ENCODE measurements at places on chromosomes 12 and 14. TPM values are rescaled to one million over a fixed set of nuclear protein-coding genes. Genes with fewer than 3 reads are reported as not detected.

- no peak overlapping the region for H3K4me3 ChIP-seq
- H3K27me3 ChIP-seq = no peaks in the 10 kb centered on the region
- H3K36me3 ChIP-seq = no peaks in the 10 kb centered on the region
- DNase-seq = no peak
These were observed 135.2 kb downstream of the ADGRD1 start for GRCh38 chr12:131088701-131089530.

- no peaks in the 10 kb centered on the region for H3K27me3 ChIP-seq
- no peak overlapping the region for H3K27ac ChIP-seq
- peaks cover 12% of the 10 kb centered on the region for H3K4me1 ChIP-seq
- no peak overlapping the region for H3K4me3 ChIP-seq
- no peaks in the 10 kb centered on the region for H3K36me3 ChIP-seq
These were observed 143.7 kb upstream of the FRMD6 start for GRCh38 chr14:51507906-51508511.

GRCh38 chr14:56112781-56113180 lies 5.4 kb upstream of the PELI2 start:
- no peak for DNase-seq
- no peaks in the 10 kb centered on the region for H3K36me3 ChIP-seq
- H3K4me3 ChIP-seq = no peak overlapping the region
- H3K27ac ChIP-seq = no peak overlapping the region

DNA sequence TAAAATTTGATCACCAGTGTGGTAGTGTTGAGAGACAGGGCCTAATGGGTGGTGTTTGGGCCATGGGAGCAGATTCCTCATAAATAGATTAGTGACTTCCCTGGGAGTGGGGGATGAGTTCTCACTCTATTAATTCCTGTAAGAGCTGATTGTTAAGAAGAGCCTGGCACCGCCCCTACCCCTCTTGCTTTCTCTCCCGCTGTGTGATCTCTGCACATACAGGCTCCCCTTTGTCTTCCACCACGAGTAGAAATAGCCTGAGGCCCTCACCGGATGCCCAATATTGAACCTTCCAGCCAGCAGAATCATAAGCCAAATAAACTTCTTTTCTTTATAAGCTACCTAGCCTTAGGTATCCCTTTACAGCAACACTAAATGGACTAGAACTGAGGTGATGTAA lies 31.9 kb upstream of the CAND1 start:
- peak; percentile 63 for DNase-seq
- H3K4me3 ChIP-seq = peak overlapping the region; percentile 21
- no peaks in the 10 kb centered on the region for H3K27me3 ChIP-seq
- H3K4me1 ChIP-seq = peaks cover 12% of the 10 kb centered on the region
- no peaks in the 10 kb centered on the region for H3K36me3 ChIP-seq

- no peaks in the 10 kb centered on the region for H3K36me3 ChIP-seq
- no peak for DNase-seq
- no peaks in the 10 kb centered on the region for H3K27me3 ChIP-seq
- no peak overlapping the region for H3K4me3 ChIP-seq
These were observed 43.6 kb downstream of the ETV6 start for GRCh38 chr12:11693067-11693466.

DNA sequence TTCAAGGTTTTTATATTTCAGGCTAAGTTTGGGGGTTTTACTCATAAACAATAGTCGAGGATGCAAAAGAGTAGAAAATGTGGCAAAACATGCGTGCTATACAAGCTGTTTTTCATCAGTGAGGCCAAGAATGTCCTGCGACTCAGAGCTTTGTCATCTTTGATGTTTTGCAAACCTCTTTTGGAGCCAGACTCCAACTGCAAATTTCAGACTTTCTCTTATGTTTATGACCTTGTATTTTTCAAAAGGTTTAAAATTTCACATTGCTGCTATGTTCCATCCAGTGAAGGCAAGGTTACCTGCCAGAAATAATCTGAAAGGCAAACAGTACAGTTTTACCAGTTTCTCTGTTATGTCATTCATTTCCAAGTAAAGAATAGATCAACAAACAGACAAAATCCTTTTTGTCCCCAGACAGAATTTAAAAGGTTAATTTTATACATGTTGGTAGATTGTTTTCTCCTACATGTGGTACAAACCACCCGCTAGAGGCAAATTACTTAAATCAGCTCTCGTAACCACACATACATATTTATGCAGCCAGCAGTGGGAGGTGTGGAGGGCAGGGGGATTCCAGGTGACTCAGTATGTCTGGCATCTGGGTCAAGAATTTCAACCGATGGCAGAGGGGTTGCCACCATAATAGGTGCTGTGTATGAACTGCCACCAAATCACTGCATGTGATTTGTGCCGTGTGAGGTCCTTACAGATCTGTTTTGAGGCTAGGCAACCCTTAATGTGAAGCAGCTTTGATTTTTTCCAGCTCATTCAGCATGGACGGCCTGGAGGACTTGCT lies 119.8 kb upstream of the CPM start:
- H3K4me1 ChIP-seq = no peaks in the 10 kb centered on the region
- no peaks in the 10 kb centered on the region for H3K36me3 ChIP-seq
- H3K27me3 ChIP-seq = no peaks in the 10 kb centered on the region
- no peak overlapping the region for H3K4me3 ChIP-seq

- DNase-seq = peak; percentile 20
- no peak overlapping the region for H3K27ac ChIP-seq
- peaks cover 41% of the 10 kb centered on the region for H3K4me1 ChIP-seq
- no peak overlapping the region for H3K4me3 ChIP-seq
These were observed 10.9 kb downstream of the HDAC7 start for GRCh38 chr12:47808574-47809365.

- H3K4me3 ChIP-seq = no peak overlapping the region
- peaks cover 13% of the 10 kb centered on the region for H3K4me1 ChIP-seq
These were observed 6.8 kb downstream of the CEP170B start for GRCh38 chr14:104871656-104872468.

- peak; percentile 44 for DNase-seq
- no peaks in the 10 kb centered on the region for H3K36me3 ChIP-seq
- H3K27me3 ChIP-seq = no peaks in the 10 kb centered on the region
These were observed 73.7 kb downstream of the GALNT4 start for GRCh38 chr12:89450907-89451306.

DNA sequence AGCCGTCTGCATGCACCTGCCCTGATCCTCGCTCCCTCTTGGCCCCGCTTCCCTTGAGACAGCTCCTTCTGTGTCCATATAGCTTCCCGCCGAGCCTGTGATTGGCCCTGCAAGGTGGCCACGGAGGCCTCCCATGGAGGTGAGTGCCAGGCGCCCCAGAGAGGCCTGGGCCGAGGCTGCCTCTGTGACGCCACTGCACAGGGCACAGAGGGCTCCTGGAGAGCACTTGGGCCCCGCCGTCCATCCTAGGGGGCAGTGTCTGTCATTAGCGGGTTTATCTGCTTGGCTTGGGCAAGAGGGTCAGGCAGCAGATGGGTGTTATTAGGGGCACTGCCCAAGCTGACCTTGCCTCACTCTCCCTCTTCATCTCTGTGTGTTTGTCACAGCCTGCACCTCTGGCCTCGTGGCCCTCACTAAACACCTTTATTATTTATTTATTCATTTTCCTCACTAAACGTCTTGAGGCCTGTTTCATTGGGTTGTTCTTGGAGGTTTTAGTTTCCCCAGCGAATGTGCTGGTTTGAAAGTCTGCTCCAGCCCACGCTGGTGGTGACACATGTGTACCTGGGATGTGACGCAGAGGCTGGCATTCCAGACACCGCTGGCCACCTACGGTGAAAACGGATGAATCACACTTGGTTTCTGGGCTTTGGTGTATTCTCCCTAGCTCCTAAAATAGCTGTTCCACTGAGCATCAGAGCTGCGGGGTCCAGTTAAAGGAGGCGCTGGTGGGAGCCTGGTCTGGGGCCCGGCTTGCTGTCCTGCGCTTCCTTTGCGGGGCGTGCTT lies 5.9 kb downstream of the ZFYVE21 start:
- H3K27me3 ChIP-seq = no peaks in the 10 kb centered on the region
- no peak for DNase-seq
- no peak overlapping the region for H3K4me3 ChIP-seq
- H3K36me3 ChIP-seq = no peaks in the 10 kb centered on the region
- no peak overlapping the region for H3K27ac ChIP-seq
- peaks cover 10% of the 10 kb centered on the region for H3K4me1 ChIP-seq

DNA sequence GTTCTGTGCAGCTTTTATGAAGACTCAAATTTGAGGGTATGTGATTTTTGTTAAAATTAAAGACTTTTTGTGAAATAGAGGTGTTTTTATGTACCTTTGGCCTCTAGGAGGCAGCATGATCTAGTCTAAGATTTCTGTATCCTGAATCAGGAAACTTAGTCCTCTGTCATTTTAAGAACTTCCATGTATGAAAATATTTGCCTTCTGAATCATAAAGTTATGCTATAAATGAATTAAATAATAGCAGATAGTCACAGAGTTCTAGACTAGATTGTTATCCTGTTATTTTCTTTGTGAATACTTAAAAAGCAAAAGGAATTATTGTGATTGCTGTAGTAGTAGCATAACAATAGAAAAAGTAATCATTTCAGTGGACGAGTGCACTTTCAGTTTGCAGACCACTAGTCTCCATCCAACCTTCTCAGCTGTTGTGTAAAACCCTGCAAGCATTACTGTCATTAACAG lies 56.3 kb downstream of the FGD4 start:
- H3K27ac ChIP-seq = peak overlapping the region; percentile 96
- DNase-seq = peak; percentile 72
- peak overlapping the region; percentile 39 for H3K4me3 ChIP-seq
- H3K27me3 ChIP-seq = no peaks in the 10 kb centered on the region

DNA sequence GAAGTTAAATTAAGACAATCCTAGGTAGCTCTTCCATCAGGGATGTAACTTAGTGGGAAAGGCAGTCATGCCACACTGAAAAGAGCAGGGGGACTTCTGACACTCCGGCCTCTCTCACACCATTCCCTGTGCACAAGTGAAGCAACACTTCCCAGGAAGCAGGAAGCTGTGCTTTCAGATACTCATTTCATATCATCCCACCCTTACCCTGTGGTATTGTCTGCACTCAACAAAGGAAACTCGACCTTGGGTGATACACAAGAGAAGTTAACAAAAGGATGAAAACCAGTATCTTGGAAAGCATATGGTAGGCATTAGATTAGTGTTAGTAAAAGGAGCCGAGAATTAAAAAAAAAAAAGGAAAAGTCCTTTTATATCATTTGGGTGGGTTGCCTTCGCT lies 61.3 kb upstream of the MDM1 start:
- no peak overlapping the region for H3K27ac ChIP-seq
- no peaks in the 10 kb centered on the region for H3K36me3 ChIP-seq
- H3K4me3 ChIP-seq = no peak overlapping the region
- no peak for DNase-seq
- H3K27me3 ChIP-seq = no peaks in the 10 kb centered on the region

DNA sequence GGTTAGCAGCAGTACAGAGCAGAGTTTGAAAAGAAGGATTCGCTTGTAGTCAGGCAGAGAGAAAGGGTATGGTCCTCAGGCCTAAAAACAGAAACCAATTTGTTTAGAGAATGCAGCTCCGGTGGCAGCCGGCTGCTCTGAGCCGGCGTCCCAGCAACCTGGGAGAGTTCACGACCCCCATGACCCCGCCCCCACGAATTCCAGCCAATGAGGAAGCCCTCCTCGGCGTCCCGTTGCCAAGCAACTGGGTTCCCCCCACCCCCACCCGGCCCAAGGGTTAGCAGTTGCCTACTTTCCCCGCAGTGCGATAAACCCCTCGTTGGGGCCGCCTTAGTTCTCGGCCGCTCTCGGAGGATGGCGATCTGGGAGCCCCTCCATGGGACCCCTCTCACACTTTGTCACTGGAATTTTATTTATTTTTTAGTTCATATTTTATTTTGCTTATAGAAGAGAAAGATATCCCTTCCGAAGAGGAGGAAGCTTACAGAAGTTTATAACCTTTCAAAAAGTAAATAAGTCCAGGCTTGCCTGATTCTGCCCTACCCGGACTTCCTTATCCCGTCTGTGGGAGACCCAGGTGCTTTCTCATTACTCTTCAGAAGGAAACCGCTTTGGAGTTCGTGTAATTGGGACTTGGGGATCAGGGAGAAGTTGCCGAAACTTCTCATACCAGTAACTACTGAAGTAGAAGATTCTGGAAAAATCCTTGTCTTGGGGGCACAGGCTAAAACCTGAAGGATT lies at the start of gene CCDC60:
CCDC60 (plus strand) TSS at position 300 of the 741 bp plus-strand sequence. CDS start 448 bp downstream, outside the sequence.
- peak within 1 kb of the TSS; percentile 26 for H3K4me3 ChIP-seq
- peaks cover 39% of the 10 kb centered on the region for H3K4me1 ChIP-seq
- peaks cover 93% of the 10 kb centered on the region for H3K27me3 ChIP-seq

The DLK1 gene
- total RNA-seq = 1,018 TPM

The AGAP2 gene
- 1.7 TPM for total RNA-seq

The TUNAR gene
- total RNA-seq = 13.3 TPM

Measured in neural progenitor cell (in vitro differentiated cells).